Anterior cingulate cortex (tissue), 58 donors: ENCODE measurements at places on chromosomes 4 and X.

GRCh38 chr4:52660643-52661042 lies 1.5 kb upstream of the USP46 start:
- no peak for DNase-seq

- DNase-seq = no peak
Measured at GRCh38 chrX:132294192-132294591, 74.9 kb upstream of the RAP2C start.

DNA sequence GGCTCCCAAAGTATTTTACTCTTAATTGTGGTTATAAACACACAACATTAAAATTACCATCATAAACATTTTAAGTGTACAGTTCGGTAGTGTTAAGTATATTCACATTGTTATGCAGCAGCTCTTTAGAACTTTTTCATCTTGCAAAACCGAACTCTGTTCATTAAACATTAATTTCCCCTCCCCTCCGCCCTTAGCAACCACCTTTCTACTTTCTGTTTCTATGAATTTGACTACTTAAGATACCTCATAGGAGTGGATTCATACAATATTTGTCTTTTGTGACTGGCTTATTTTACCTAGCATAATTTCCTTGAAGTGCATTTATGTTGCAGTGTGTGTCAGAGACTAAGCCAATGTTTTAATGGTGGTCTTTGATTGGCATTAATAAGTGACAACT lies 32.6 kb downstream of the IL13RA1 start:
- no peak for DNase-seq

DNA sequence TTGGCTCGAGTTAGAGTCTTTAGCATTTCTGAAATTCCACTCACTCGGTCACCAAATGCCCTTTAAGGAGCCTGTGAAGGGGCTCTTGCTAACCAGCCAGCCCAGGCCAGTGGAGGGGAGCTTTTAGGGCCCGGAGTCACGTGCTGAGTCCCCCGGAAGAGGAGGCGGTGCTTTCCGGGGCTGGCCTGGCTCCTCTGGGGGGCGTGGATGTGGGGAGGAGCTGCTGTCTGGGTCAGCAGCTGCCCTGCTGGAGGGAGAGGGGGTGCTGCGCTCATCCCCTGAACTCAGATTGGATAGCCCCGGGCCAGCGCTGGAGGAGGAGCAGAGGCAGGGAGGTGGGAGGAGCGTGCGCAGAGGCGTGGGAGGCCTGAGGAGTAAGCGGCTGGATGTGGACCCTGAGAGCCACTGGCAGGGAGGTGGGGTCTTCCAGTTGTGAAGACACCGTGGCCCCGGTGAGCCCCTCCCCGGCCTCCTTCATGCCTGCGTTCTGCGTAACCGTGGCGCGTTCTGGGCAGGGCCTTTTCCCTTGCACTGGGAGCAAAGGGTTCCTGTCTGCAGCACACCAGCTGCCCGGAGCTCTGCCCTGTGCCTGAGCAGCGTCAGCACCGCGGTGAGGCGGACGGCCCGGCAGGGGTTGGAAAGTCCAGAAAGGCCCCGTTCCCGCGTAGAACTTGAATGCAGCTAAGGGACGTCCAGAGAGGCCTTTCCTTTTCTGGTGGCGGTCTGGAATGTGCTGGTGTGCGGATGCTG lies 19.7 kb downstream of the MAEA start:
- DNase-seq = peak; percentile 84

DNA sequence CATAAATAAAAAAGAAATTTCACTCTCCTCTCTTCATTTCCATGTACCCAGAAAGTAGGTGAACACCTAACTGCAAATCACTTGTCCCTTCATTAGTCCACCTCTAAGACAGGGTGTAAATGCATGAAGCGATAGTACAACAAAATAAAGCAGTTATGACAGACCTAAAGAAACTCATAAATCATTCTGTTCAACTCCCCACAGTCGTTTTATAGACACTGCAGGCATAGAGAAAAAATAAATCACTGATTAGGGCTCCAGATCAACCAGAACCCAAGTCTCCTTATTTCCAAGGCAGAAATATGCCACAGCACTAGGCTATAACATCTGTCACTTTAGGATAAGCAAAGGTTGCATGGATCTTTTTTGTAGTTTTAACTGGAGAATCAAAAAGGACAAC lies 3.0 kb downstream of the RASGEF1B start:
- no peak for DNase-seq

- DNase-seq = no peak
Measured at GRCh38 chr4:53547983-53548382, 43.3 kb downstream of the LNX1 start.

DNA sequence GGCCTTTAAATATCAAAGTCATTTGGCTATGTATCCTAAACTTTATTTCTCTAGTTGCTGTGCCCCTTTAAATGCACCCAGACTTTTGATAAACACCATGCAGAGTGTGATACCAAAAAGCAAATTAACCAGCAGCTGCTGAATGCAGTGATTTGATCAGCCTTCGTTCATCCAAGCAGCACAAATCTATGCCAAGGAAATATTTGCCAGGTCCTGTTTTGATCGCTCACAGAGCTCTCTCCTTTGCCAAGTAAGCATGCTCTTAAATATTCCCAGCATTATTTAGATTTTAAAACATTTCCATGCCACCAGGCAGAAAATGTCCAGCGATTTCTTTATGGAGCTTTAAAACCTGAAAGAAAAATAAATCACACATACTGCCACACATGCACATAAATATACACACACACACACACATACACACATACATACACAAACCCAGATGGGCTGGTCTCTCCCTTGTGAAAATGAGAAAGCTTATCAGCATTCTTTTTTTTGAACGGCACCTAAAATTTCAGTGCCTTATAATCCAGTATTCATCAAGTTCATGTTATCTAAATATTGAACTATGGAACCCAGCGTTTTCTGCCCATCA lies 35.7 kb downstream of the BTC start:
- no peak for DNase-seq

GRCh38 chr4:109967798-109968520 lies 55.3 kb downstream of the EGF start:
- no peak for DNase-seq

DNA sequence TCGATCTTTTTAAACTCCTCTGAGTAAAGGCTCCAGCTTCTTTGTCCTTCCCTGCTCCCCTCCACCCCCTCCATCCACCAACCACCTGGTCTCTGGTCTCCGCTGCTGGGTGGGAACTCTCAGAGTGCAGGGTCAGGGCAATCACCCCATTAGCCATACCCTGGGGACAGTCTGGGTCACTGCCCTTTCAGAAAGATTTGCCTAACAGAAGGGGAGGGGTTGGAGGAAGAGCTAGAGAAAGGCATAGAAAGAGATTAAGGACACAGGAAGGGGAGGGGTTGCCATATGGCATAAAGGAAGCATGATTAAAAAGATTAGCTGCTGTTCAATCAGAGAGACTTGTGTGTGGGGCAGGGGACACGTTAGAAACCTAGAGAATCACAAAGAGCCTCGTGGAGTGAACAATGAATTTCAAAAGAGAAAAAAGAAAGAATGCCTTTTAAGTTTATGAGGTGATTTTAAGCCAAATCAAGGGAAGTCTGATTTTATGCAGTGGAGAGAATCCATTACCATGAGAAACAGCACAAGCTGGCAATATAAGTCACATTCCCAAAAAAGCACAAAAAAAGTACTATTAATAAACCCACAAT lies 115.5 kb upstream of the ACSL4 start:
- DNase-seq = no peak

GRCh38 chr4:107855723-107856122 lies 31.0 kb downstream of the SGMS2 start:
- no peak for DNase-seq

DNA sequence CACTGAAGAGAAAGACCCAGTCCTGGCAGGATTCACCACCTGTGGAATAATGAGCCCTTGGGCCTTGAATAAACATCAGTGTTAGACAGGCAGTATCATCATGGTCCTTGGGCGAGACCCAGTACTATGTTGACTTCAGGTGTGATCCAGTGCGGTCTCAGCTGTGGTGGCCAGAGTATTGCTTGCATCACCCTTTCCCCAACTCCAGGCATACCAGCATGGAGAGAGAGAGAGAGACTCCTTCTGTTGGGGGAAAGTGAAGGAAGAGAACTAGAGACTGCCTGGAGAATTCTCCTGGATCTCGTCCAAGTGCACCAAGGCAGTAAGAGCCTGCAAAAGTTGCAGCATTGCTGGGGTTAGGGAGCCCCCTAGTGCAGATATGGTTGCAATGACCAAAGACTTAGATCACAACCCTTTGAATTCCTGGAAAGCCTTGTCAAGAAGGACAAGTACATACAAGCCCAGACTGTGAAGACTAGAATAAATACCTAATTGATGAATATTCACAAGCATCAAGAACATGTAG lies 61.1 kb upstream of the VAMP7 start:
- no peak for DNase-seq

GRCh38 chr4:16125571-16126445 lies 42.0 kb upstream of the PROM1 start:
- no peak for DNase-seq

DNA sequence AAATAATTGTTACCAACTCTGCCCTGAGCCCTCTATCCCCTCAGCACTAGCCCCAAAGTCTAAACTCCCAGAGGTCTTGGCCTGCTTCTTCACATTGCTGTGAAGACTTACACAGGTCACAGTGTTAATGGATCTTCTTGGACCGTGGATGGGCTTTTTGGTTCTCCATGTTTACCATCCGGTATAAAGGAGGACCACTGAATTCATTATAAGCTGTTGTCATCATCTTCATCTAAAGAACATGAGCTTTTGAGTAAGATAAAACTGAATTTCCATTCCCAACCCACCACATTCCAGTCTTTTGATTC lies 8.5 kb downstream of the NUDT11 start:
- no peak for DNase-seq

GRCh38 chrX:104370089-104370488 lies 115.4 kb upstream of the ESX1 start:
- no peak for DNase-seq

GRCh38 chrX:129654652-129655546 lies at the start of gene APLN:
Gene APLN (minus strand): TSS chrX:129654956. CDS start chrX:129654630, 326 bp downstream.
- peak; percentile 7 for DNase-seq

DNA sequence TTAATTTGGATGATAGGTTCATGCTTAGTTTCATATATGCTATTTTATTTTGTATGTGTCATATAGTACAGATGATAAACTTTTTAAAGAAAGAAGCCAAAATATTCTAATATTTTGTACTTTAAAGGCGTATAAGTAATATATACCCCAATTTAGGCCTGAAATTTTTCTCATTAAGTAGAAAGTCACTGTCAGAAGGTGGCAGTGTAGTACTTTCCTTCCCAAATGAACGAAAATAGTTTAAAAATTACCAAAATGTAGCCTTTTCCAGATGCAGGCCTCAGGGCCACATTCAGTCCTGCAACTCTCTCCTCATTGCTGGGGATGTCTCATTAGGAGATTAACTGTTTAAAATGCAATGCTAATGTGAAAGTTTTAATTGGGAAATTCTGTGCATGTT lies 1263.6 kb downstream of the C4orf33 start:
- no peak for DNase-seq

GRCh38 chrX:74133156-74133796 lies 170.7 kb upstream of the ZCCHC13 start:
- DNase-seq = no peak

DNA sequence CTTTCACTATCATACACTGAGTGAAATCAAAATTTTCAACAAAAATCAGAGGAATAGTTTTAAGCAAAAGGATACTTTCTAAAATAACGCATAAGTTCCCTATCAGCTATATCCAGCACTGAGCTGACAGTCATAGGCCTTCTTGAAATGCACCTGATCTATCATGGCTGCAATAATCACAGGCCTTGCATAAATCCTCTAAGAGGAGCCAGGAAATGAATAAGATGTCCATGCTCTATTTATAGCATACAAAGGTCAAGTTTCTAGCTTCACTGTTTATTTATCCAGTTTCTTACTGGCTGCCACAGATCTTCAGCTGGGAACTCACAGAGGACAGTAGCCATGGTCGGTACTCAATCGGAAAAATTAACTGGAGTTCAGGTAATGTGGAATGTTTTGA lies 235.9 kb upstream of the DMD start:
- DNase-seq = no peak

DNA sequence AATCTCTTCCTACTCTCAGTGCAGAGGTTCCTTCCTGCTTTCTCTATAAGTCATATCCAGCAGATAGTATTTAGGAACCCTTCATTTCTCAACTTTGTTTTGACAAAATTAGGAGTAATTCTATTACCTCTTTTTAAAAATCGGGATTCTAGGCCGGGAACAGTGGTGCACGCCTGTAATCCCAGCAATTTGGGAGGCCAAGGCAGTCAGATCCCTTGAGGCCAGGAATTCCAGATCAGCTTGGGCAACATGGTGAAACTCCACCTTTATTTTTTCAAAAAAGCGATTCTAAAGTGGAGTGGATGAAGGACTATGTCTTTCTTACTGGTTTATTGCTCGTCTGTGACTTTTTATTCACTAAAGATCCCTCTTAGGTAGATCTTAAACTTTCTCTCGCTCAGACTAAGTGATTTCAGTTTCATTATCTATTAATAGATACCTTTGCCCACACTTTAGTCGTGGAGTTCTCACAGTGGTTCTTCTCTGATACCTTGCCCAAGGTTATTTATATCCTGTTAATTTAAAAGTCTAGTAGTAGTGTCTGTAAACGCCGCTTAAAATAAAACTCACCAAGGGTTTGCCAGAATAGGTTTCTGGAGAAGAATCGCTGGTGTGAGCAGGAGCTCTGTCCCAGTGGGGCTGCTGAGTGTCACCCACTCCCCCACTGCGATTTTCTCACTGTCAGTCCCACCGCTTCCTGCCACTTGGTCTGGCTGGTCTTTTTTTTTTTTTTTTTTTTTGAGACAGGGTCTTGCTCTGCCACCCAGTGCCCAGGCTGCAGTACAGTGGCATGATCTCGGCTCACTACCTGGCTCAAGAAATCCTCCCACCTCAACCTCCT lies 27.0 kb upstream of the TMEM131L start:
- no peak for DNase-seq

DNA sequence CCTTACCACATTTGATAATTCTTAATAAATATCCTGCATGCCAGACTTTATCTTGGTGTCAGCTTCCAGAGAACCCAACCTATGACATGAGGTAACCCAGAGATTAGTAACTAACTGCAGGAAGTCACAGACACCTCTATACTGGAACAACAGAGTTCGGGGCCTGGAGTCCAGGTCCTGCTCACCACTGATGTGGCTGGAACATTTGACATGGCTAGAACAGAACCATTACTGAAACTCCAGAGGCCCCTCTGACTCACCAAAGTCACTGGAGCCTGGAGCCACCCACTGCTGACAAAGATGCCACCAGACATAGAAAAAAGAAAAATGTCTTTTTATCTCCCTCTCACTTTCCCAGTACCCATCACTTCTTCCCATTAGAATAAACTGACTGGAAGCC lies 403.7 kb downstream of the MID1IP1 start:
- DNase-seq = no peak

DNA sequence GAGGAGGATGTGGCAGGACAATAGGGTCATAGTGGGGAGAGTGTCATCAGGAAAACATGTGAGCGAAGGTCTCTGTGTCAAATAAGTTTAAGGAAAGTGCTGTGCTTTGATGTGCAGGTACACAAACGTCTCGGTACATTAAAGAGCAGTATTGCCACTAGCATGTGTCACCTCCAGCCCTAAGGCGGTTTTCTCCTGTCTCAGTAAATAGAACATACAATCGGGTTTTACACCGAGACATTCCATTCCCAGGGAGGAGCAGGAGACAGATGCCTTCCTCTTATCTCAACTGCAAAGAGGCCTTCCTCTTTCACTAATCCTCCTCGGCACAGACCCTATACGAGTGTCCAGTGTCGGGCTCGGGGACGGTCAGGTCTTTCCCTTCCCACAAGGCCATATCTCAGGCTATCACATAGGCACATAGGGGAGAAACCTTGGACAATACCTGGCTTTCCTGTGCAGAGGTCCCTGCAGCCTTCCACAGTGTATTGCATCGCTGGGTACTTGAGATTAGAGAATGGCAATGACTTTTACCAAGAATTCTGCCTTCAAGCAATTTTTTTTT lies 684.5 kb downstream of the PDHA2 start:
- no peak for DNase-seq

GRCh38 chr4:61571761-61572559 lies 371.8 kb downstream of the ADGRL3 start:
- no peak for DNase-seq
